NCI-H446 (cell line): ENCODE measurements at places on chromosomes 6 and 20.

- no peak for DNase-seq
These were observed 207.8 kb upstream of the ZFP64 start for GRCh38 chr20:52399352-52399751.

DNA sequence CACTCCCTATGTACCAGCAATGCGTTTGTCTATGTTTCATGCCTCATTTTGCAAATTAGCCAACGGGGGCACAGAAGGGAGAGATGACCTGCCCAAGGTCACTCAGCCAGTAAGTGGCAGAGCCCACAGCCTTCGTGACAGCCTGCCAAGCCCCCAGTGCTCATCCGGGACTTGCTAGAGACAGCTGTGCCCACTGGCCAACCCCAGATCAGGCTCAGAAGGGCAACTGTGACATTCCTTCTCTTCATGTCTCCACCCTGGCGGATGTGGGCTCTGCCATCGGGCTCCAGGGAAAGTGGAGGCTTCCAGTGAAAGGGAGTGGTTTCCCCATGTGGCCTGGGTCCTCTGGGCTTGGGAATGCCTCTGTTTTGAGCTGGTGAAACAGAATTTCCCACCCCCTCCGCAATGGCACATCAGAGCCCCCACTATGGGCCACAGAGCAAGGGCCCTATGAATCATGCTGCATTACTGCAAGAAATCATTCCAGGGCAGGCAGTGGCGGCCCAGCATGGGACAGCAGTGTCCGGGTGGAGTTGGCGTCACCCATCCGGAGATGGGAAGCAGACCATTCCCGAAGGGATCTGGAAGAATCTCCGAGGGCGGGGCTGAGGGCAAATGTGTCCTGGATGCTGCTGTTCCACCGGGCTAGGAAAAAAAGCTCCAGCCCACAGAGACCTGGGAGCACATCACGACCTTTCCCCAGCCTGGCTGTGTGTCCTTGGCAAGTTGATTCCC, 9.1 kb downstream of the RSPO4 start:
- DNase-seq: no peak

- no peak for DNase-seq
These were observed 9.8 kb downstream of the MAS1L start for GRCh38 chr6:29477923-29478450.

DNA sequence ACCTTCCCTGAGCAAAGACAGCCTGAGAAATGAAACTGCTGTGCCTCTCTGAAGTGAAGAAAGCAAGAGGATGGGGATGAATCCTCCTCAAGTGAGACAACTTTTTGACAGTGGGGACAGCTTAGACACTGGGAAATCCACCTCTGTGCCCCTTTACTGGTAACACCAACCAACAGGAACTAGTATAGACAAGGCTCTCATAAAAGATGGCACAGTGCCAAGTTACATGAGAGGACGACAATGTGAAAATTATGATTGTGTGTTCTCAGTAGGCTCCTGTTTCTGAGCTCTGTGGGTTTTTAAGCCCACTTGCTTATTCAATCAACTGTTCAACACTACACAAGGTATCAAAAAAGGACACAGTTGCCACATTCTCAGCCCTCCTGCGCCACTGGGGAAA, 41.6 kb upstream of the LYRM2 start:
- DNase-seq: no peak

DNA sequence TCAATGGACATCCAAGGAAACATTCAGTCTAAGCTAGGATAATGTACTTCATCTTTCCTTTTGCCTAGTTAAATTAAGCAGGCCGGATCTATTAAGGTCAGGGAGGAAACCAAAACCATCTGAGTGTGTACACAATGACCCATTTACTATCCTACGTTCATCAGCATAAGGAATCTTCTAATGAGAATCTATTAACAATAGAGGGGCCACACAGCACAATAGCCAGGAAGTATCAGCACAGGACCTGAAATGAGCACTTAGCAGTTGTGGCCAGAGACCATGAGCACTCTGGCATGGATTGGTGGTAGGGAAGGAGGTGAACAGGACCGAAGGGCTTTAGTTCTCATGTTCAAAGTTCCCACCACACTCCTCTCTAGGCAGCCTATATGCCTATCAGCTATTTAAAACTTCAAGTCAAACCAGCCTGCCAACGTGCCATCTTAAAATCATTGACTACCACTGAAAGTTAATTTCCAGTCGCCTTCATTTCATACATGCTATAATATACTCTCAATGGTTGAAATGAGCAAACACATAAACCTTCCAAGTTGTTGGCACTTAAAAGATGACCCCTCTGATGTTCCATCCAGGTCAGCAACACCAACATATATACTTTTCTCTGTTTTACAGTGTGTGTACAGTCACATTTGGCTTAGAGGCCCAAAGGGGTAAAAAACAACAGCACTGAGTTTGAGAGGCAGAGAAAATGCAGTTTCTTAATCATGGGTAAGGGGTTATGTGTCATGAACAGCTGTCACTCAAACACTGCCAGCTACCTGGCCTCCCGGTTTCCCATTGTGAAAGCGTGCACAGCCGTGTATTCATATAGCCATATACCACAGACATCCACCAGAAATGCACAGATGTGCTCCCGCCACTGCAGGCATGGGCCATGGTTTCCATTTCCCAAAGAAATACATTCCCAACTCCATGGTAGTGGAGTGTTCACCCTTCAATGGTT, 184.3 kb downstream of the TBXT start:
- no peak for DNase-seq

DNA sequence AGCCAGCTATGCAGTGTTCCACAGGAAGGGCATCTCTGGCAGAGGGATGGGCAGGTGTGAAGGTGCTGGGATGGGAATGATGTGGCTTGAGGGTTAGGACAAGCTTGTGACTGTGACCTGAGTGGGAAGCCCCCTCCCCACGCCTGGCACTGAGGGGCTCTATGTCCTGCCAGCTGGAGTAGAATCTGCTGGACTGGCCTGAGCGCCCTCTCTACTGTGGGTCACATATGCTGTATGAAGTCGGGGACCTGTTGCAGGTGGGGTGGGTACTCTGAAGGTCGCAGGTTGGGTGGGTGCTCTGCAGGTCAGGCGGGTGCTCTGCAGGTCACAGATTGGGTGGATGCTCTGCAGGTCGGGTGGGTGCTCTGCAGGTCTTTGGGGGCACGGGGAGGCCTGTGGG, 20.3 kb downstream of the KCNG1 start:
- no peak for DNase-seq

DNA sequence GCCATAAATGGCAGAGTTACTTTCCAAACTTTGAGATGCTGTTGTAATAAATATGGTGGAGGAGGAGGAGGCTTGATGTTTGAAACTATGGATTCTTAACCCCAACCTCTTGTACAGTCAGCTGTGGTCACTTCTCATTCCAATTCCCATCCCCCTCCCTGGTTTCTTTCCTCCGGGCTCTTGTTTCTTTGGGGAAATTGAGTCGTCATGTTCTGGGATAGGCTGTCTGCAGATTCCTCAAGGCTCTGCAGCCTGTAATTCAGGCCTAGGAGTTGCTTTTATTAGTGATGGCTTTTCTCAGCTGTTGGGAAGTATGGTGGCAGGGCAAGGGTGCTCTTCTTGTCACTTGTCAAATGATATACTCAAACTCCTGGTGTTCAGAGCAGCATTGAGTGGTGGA, 2.6 kb downstream of the PTK7 start:
- DNase-seq: no peak

GRCh38 chr6:69756366-69756765, 40.4 kb downstream of the LMBRD1 start:
- DNase-seq: no peak

DNA sequence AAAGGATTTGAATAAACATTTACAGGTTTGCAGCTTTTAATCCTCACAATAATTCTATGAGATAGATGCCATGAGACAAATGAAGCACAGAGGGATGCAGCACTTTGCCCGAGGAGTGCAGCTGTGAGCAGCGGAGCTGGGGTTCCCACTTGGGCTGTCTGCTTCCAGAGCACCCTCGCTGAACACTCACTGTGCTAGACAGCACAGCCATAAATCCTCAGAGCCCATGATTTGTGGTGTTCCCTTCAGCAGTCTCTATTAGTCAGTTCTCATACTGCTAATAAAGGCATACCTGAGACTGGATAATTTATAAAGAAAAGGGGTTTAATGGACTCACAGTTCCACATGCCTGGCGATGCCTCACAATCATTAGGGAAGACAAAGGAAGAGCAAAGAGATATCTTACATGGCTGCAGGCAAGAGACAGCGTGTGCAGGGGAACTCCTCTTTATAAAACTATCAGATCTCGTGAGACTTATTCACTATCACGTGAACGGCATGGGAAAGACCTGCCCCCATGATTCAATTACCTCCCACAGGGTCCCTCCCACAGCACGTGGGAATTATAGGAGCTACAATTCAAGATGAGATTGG, 25.3 kb upstream of the CTAGE9 start:
- no peak for DNase-seq

GRCh38 chr6:103893141-103893581, 966.6 kb downstream of the HACE1 start:
- peak; percentile 67 for DNase-seq

DNA sequence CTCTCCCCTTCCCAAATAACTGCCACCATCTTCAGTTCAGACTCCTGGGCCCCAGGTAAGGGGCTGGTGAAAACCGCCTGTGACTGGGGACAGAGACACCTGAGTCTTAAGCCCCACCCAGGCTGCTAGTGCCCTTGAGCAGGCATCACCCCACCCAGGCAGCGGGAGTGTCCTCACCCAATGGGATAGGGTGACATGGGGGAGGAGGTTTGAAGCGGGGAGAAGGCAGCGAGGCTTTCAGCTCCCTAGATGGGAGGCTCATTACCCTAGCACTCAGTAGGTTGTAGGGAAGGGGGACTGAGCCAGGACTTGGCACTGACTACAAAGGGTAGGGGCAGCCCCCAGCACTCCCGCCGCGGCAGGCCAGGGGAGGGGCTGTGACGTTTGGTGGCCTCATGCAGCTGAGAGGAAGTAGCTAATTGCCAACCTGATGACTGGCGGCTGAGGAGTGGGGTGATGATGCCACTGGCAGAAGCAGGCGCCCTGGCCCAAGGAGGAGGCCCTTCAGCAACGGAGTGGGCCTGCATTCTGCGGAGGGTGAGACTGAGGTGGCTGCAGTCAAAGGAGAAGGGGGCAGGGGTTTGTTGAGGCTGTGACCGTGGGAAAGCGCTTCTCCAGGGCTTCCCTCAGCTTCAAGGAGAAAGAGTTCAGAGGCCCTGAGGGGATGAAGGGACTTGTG, 126.9 kb downstream of the MRPL14 start:
- DNase-seq: peak; percentile 17

GRCh38 chr6:149859368-149859767, 4.8 kb downstream of the LRP11 start:
- DNase-seq: no peak

GRCh38 chr20:34022151-34022838, 28.6 kb downstream of the RALY start:
- no peak for DNase-seq

DNA sequence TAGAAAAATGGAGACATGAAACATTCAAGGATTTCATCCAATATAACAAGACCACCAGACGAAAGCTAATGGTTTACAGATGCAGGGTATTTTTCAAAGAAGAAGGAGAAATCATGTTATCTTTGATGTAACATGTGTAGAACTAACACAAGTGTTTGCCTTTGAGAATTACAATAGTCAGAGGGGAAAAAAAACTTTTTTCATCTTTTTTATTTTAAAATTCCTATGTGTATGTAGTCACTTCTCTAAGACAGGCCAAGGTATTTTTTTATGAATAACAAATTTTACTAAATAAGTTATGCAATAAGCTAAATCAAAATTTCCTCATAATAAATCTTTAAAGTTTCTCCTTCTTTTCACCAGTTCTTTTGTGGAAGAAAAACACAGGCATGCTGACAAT, 161.4 kb downstream of the PDE7B start:
- no peak for DNase-seq

GRCh38 chr6:157219201-157220200, 103.8 kb downstream of the TMEM242 start:
- no peak for DNase-seq

GRCh38 chr6:38638941-38639497, 710 bp downstream of the BTBD9 start:
- no peak for DNase-seq

GRCh38 chr20:46364670-46365486, 41.5 kb downstream of the ELMO2 start:
- DNase-seq: peak; percentile 26

GRCh38 chr6:130518588-130518987, 152.8 kb downstream of the TMEM200A start:
- no peak for DNase-seq

DNA sequence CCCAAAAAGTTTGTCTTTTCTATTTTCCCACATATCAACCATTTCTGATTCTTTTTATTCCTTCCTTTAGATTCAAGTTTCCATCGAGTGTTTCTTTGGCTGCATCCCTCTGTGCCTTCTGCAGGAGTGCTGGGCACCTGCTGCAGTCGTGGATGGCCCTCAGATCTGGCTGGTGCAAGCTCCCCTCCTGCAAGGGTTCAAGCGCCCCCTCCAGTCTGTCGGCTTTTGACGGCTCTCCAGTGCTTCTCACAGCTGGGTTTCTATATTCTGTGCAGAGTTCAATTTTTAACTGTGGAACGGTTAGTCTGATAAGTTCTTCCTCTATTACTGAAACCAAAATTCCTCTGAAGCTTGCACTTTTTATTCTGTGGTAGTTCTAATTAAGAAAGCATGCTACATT, 132.1 kb downstream of the HUS1B start:
- no peak for DNase-seq

DNA sequence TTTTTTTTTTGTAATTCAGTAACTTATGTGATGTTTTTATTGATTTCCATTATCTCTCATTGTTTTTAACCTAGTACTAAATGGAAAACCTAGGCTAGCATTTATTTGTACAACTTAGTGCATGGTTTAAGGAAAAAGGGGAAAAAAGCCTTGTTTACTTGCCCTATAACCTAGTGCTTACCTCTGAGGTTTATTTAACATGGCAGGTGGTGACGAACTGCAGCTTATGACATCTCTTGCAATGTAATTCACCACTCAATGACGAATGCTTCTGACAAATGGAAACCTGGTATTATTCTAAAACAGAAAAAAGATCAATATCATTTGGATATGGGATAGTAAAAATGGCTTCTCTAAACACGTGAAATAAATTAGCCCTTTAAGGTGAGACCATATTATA, 618.6 kb upstream of the FLRT3 start:
- no peak for DNase-seq
